ENCODE measurements at places on chromosomes 1 and 21. TPM values are rescaled to one million over a fixed set of nuclear protein-coding genes. Genes with fewer than 3 reads are reported as not detected.

- no peak for DNase-seq
These were observed 384.9 kb downstream of the HLX start for GRCh38 chr1:221263831-221264767.

DNA sequence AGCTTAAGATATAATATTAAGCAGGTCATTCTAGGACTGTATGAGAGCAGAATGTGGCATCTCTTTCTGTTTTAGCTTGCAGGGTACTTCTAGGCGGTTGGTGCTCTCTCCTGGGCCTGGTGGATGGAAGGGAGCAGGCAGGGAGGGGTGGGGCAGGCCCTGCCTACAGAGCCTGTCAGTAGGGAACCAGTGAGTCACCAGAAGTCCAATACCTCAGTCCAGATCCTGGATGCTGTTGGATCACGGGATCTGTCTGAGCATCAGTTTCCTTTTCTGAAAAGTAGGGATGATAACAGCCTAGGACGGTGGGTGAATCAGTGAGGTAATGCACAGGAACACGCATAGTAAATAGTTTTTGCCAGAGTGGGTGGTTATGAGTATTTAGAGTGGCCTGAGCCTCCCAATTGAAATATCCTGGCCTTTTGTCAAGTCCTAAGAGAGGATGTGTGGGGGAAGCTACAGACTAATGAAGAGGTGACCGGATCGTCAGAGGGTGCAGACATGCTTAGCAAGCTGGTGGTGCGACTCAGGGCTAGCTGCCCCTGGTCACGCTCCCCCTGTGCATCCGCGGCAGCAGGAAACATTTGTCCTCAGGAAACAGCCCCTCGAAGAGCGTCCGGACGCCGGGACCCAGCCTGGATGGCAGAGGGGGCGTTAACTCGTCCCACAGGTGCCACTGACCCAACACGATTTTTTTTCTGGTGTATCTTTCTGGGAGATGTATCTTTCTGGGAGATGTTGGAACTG lies 23.9 kb downstream of the NAV1 start:
- no peak for DNase-seq

The CEP104 gene
- polyA plus RNA-seq = 30.5 TPM

- DNase-seq = no peak
These were observed 27.8 kb downstream of the TMEM53 start for GRCh38 chr1:44646261-44647110.

GRCh38 chr1:78355656-78356055 lies 135.1 kb upstream of the PTGFR start:
- no peak for DNase-seq

The KRTAP19-1 gene
- polyA plus RNA-seq = not detected

The LCE3D gene
- polyA plus RNA-seq = not detected

The TDRD5 gene
- polyA plus RNA-seq = 5.5 TPM

GRCh38 chr21:19475525-19475924 lies 1071.9 kb upstream of the TMPRSS15 start:
- DNase-seq = no peak

DNA sequence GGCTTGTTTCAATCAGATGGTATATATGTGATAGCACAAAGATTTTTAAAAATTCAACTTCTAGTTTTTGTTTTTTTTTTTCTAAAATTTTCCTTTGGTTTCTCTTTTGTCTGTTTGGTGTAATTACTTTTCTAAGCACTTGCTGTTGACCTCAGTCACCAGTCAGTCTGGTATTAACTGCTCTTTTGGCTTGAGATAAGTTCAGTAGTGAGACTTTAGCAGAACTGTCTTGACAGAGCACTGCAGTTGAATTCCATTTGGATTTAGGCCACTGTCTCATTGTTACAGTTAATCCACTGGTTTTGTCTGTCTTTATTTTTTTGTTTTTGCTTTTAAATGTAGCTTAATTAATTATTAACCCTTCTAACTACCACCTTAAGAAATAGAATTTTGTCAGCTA lies 36.2 kb downstream of the OSBPL9 start:
- no peak for DNase-seq

The RIPPLY3 gene
- polyA plus RNA-seq = 2.3 TPM

DNA sequence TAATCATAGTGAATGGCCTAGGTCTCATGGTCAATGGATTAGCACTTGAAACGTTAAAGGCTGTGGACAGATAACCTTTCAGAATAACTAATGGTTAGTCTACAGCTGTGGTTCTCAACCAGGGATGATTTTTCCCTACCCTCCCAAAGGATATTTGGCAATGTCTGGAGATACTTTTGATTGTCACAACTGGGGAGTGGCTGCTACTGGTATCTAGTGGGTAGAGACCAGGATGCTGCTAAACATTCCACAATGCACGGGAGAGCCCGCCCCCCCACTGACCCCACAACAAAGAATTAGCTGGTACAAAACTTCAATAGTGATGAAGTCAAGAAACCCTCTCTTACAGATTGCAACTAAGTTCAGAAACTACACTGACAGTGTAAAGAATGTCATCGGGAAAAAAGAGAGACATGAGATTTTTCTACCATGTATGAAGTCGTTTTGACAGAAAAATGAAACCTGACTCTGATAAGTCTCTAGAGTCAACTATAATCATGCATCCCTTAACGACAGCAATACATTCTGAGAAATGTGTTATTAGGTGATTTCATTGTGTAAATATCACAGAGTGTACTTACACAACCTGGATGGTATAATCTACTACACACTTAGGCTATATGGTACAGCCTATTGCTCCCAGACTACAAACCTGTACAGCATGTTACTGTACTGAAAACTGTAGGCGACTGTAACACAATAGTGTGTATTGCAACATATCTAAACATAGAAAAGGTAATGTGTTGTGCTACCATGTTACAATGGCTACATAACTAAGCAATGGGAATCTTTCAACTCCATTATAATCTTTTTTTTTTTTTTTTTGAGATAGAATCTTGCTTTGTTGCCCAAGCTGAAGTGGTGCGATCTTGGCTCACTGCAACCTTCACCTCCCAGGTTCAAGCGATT lies 49.7 kb upstream of the PRDX6 start:
- DNase-seq = no peak

- DNase-seq = no peak
These were observed 18.0 kb upstream of the TMEM52 start for GRCh38 chr1:1937061-1937460.

DNA sequence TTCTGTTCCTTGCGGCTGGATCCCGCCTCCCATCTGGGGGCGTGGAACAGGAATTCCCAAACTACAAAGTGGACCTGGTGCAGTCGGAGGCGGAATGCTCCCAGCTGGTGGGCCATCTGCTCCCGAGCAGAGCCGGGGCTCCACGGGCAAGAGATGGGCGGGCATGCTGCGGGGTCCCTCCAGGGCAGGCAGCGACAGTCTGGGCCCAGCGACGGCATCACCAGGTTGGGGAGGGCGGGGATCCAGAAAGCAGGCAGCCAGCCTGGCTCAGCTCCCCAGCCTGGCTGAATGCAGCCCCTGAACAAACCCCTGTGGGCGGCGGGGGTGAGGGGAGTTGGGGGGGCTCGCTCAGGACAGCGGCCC lies 3.6 kb downstream of the MEGF6 start:
- DNase-seq = no peak

- DNase-seq = no peak
These were observed 167.9 kb downstream of the KCNJ6 start for GRCh38 chr21:37748351-37748750.

DNA sequence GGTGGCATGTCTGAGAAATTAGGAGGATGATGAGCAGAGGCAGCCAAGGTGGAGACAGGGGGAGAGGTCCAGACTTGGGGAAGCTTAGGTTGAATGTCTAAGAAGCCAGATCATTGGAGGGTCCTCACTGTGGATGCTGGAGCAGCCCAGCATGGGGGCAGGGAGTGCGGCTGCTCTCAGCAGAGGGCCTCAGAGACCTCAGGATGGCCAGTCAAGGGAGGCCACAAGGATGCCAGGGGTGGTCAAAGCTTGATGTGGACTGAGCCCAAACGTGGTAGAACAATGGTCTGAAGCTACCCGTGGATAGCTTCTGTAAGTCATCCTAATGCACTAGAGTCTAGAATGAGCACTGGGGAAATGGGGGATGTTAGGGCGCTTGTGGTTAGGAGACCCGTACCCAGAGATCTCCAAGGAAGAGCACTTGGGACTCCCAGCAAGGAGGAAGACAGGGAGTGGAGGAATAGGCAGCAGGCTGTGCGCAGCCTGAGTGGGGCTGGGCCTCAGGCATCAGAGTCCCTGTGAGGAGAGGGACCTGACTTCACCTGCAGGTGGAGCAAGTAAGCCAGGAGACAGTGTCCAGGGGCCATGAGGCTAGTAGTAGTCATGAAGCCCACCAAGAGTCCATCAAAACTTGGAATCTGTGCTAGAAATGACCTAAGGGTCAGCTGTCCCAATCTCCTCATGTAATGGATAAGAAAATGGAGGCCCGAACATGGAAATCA lies 4.3 kb upstream of the S100A9 start:
- DNase-seq = no peak

DNA sequence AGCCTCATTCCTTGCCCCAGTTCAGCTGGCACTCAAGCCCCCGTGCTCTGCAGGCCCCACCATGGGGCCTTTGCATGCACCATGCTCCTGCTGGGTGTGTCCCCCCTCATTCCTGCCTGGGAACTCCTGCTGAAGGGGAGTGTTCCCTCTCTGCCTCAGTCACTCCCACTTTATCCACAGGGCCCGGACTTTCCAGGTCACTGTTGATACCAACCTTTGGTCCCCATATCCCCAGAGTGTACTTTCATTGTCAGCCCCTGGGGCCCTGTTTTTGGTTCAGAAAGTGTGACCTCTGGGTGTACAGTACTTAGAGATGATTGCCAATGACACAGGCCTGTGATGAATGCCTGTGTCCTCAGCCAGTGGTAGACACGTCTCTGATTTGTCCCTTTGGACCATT lies 2.9 kb downstream of the TTC22 start:
- no peak for DNase-seq

- no peak for DNase-seq
These were observed 2.4 kb upstream of the NFIA start for GRCh38 chr1:61079898-61080336.

- DNase-seq = no peak
These were observed 7.3 kb downstream of the SYNC start for GRCh38 chr1:32695098-32695904.

The UTP25 gene
- 9.2 TPM for polyA plus RNA-seq

The CAMK2N1 gene
- 70.0 TPM for polyA plus RNA-seq

DNA sequence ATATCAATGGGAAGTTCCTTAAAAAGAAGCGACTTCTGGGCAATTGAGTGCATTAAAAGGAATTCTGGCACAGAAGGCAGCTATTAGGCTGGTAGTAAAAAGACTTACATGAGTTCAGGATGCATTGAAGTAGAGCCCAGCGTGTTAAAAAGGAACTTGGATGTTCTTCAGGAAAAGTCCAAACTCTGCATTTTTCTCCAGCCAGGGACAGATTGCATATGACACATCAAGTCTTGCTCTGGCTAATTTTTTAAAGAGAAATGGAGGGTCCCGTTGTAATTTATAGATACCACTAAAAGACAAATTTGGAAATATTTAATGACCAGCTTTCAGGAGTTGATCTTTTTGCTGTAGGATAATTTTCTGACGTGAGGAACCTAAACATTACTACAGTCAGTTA lies 1.2 kb downstream of the TPRG1L start:
- DNase-seq = no peak

The ROR1 gene
- polyA plus RNA-seq = 38.1 TPM

The GJA4 gene
- polyA plus RNA-seq = 22.0 TPM

GRCh38 chr1:1479547-1480487 lies 8.3 kb downstream of the ATAD3B start:
- no peak for DNase-seq

- no peak for DNase-seq
These were observed 96.7 kb upstream of the TRABD2B start for GRCh38 chr1:48093696-48094528.

The BCAR3 gene
- polyA plus RNA-seq = 24.4 TPM

- no peak for DNase-seq
These were observed 116.2 kb upstream of the ATP1A1 start for GRCh38 chr1:116256875-116257274.

The C2CD4D gene
- polyA plus RNA-seq = 0.36 TPM

GRCh38 chr1:109078317-109078716 lies 2.5 kb upstream of the TAF13 start:
- DNase-seq = no peak

GRCh38 chr1:30521261-30521865 lies 202.0 kb downstream of the MATN1 start:
- no peak for DNase-seq

The DISC1 gene
- polyA plus RNA-seq = 5.8 TPM

GRCh38 chr1:101479945-101480344 lies 243.1 kb downstream of the S1PR1 start:
- no peak for DNase-seq

DNA sequence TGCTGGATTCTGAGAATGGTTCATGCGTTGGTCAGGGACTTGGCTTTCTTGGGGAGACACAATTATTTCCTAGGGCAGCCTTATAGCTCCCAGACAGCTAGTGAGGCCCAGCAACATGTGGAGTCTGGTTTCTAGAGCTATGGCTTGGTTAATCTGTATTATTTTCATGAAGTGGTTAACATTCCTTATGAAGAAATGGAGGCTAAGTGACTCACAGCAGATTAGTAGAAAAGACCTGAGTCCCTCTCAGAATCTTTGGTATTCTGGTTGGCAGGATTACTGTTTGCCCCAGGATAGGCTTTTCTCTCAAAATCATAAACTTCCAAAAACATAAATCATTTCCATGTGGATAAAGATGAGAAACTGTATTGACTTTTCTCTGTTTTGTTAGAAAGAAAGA lies 42.3 kb downstream of the DUSP10 start:
- no peak for DNase-seq

- no peak for DNase-seq
These were observed 58.7 kb downstream of the IGSF21 start for GRCh38 chr1:18166341-18166740.

DNA sequence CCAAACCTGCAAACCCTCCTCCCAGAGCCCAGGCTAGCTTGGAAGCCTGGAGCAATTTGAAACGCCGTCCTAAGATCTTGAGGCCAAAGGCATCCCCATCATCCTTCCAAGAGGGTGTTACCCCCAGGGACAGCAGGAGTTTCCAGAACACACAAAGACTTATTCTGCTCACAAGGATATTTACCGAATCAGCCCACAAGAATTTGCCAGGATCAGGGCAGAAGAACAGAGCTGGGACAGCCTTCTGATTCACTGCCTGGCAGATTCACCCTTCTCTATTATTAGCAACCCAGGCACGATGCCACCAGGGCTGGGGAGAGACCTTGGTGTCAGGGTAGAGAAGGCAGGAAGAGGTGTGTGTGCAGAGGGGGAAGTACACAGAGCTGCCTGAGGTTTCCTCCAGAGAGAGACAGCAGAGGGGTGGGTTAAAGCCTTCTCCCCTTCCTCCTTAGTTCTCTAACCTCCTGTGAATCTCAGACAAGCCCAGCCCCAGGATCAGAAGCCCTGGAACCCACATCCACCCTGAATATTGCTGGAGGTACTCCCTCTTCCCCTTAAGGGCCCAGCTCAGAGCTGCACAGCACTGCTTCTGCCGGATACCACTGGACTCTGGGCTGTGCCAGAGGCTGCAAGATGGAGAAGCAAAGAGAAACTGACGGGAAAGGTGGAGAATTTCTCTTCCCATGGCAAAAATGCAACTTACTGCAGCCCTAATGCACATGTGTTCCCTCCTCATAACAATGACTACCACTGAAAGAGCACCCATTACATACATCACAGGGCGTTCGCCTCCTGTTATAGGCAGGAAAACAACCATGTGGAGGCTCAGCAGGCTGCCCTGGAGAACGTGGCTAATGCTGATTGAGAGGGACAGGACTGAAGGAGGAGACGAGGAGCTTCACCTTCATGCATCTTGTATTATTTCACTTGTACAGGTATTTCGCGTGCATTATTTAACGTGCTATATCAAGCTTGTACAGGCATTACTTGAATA lies 61.8 kb downstream of the ITPKB start:
- DNase-seq = no peak

GRCh38 chr1:62784509-62785365 lies 805 bp downstream of the ATG4C start:
- DNase-seq = no peak

GRCh38 chr21:44461464-44462001 lies 6.2 kb downstream of the LRRC3 start:
- DNase-seq = no peak

The USH2A gene
- polyA plus RNA-seq = 0.42 TPM

The VANGL2 gene
- 37.9 TPM for polyA plus RNA-seq
